NCI-H526 treated with DMSO at 0.1 percent for 48 hours (cell line): ENCODE measurements at places on chromosomes 13 and 19.

DNA sequence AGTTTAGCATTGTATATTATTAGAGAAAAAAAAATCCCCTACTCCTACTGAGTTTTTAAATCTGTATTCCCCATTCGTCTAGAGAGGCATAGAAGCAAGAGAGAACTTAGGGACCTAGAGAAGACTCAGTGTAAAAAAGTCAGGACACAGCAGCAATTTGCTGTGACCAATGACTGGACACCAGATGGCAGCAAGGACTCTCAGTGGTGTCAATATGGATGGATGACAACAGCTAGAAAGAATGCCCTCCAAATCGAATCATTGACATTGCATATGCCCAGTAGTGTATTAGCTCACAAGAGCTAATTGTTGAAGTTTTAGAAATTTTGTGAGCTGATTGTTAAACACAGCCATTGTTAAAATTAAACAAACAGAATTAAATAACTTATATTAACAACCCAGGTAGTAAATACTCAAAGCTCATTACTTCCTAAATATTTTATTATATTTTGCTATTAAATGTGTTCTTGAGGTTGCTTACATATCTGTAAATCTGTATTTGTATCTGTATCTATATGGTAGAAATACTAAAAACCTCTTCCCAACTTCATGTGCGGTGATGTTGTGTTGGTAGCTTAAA, 43.9 kb downstream of the SIAH3 start:
- peak; percentile 17 for DNase-seq

- no peak for DNase-seq
These were observed 2612.9 kb downstream of the PCDH9 start for GRCh38 chr13:64617231-64617630.

DNA sequence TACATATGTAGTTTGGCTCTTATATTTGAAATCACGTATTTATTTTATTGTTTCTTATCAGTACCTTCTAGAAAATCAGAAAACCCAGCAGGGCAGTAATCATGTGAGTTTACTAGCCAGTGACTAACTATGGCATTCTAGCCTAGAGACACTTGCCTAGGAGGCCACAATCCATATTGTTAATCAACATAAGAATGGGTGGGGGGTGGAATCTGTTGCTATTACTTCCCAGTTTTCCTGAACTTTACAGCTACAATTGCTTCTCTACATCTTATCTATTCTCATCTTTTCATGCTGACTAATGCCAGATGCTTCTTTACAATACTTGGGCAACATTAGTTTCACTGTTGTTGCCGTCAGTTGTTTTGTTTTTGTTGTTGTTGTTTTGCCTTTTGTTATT, 18.7 kb upstream of the ATXN8OS start:
- DNase-seq, result no peak

DNA sequence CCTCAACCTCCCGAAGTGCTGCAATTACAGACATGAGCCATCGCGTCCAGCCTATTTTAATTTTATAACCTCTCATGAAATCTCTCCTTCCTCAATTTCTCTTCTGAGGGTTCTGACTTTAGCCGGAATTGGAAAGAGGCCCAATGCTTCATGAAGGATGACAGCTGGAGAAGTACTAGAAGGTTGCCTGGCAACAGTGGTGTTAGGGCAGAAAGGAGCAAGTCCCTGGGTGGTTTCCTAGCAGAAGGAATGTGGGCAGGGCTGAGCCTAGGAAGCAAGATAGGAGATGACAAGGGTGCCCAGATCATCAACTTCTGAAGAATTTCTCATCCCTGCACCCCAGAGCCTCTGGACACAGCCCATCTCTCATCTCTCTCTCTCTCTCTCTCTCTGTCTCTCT, 25.8 kb downstream of the CACNG6 start:
- no peak for DNase-seq

- peak; percentile 42 for DNase-seq
These were observed 370.3 kb upstream of the ATXN8OS start for GRCh38 chr13:69737129-69737935.
